ENCODE measurements at places on chromosomes 4 and X. TPM values are rescaled to one million over a fixed set of nuclear protein-coding genes. Genes with fewer than 3 reads are reported as not detected.

The PRDM8 gene
- total RNA-seq, result 0.35 TPM

The NLGN3 gene
- 0.60 TPM for total RNA-seq

The NLRP2B gene
- total RNA-seq, result not detected

The ARMCX1 gene
- 3.0 TPM for total RNA-seq

The ZRSR2 gene
- total RNA-seq, result 16.7 TPM

The CLIC2 gene
- 0.74 TPM for total RNA-seq

The CT45A2 gene
- not detected for total RNA-seq

The ZFP92 gene
- total RNA-seq, result 0.59 TPM

The CFAP99 gene
- total RNA-seq, result not detected

The CLGN gene
- total RNA-seq, result not detected

The IQCM gene
- total RNA-seq, result not detected

The ARR3 gene
- not detected for total RNA-seq

The PAGE4 gene
- not detected for total RNA-seq

The CCDC160 gene
- not detected for total RNA-seq

DNA sequence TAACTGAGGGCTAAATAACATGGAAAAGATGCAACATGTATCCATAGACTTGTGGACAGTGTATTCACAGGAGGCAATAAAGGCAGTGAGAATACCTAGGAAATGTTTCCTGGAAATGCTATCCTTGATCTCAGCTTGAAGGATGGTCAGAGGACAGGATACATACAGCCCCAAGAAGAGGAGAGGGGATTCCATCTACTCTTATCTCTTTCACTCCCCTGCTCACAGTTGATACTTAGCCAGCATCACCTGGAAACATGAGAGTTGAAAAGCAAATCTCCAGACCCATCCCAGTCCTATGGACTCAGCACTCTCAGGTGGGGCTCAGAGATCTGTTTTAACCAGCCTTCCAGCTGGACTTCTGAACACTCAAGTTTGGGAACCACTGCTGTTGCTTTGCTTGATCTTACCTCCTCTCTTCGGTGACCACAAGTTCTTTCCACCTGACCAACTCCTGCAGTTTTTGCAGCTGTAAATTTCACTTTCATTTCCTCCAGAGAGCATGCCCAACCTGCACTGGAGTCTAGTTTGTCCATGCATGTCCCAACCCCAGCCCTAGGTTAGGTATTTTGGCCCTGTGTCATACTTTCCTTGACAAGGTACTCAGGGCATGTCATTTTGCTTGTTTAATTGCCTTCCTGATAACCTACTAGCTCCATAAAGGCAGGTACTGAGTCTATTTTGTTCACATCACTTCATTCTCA, 10.4 kb downstream of the RELL1 start:
- no peak overlapping the region for H3K27ac ChIP-seq
- H3K4me1 ChIP-seq, result peaks cover 63% of the 10 kb centered on the region
- H3K36me3 ChIP-seq, result peaks cover 9% of the 10 kb centered on the region
- DNase-seq, result peak; percentile 18
- H3K4me3 ChIP-seq, result no peak overlapping the region
- no peaks in the 10 kb centered on the region for H3K27me3 ChIP-seq

GRCh38 chr4:10354746-10355145, 102.5 kb downstream of the ZNF518B start:
- no peaks in the 10 kb centered on the region for H3K36me3 ChIP-seq
- no peaks in the 10 kb centered on the region for H3K4me1 ChIP-seq
- no peak overlapping the region for H3K27ac ChIP-seq
- DNase-seq, result no peak

DNA sequence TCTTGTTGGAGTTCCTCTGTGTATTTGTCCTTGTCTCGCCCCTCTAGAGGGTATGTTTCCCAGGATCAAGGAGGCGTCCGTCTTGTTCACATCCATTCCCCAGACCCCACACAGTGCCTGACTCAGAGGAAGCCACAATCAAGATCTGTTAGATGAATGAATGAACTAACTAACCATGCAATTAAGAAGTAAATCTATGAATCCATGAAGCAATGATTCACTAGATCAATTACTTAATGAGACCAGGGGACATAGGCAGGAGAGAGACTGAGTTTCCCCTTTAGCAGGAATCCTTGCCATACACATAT, 11.9 kb downstream of the BLOC1S4 start:
- no peak overlapping the region for H3K4me3 ChIP-seq
- H3K27me3 ChIP-seq, result no peaks in the 10 kb centered on the region
- no peaks in the 10 kb centered on the region for H3K36me3 ChIP-seq
- DNase-seq, result no peak

GRCh38 chr4:139896091-139896604, 230.5 kb downstream of the MGST2 start:
- no peak for DNase-seq
- H3K4me3 ChIP-seq, result no peak overlapping the region
- no peak overlapping the region for H3K27ac ChIP-seq
- no peaks in the 10 kb centered on the region for H3K36me3 ChIP-seq
- no peaks in the 10 kb centered on the region for H3K27me3 ChIP-seq

- peaks cover 41% of the 10 kb centered on the region for H3K27me3 ChIP-seq
- no peak overlapping the region for H3K4me3 ChIP-seq
- H3K4me1 ChIP-seq, result peaks cover 6% of the 10 kb centered on the region
- H3K27ac ChIP-seq, result no peak overlapping the region
- DNase-seq, result no peak
- no peaks in the 10 kb centered on the region for H3K36me3 ChIP-seq
Measured at GRCh38 chr4:145390571-145390970, 91.1 kb upstream of the SMAD1 start.

GRCh38 chr4:184163813-184164212, 53.9 kb downstream of the ENPP6 start:
- H3K27ac ChIP-seq, result no peak overlapping the region
- no peaks in the 10 kb centered on the region for H3K36me3 ChIP-seq
- peaks cover 51% of the 10 kb centered on the region for H3K27me3 ChIP-seq
- H3K4me3 ChIP-seq, result no peak overlapping the region

DNA sequence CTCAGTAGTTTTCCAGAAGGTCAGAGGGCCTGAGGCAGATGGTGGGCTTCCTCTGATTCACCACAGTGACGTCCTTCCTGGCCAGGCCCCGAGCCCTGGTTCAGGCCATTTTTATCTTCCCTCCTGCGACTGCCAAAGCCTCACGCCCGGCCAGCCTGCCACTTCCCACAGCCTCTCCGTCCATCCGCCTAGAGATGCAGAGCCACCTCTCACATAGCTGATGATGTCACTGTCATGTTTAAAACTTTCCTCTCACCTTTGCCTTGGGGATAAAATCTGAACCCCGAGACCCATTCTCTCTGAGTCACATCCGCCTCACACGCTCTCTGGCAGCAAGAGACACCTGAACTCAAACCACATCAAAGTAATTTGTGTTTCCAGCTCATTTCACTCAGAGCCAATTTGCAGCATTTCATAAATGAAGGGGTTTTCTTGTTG, 175.3 kb downstream of the QDPR start:
- peak overlapping the region; percentile 22 for H3K4me3 ChIP-seq
- H3K27ac ChIP-seq, result peak overlapping the region; percentile 87
- H3K27me3 ChIP-seq, result no peaks in the 10 kb centered on the region
- peak; percentile 88 for DNase-seq

- H3K27me3 ChIP-seq, result peaks cover 61% of the 10 kb centered on the region
- DNase-seq, result peak; percentile 13
- peak within 1 kb of the TSS; percentile 41 for H3K4me3 ChIP-seq
- H3K36me3 ChIP-seq, result peaks cover 3% of the 10 kb centered on the region
- H3K27ac ChIP-seq, result no peak within 1 kb of the TSS
Measured at GRCh38 chr4:156971676-156972378, at the start of gene PDGFC. Gene PDGFC (minus strand): TSS chr4:156971799. CDS start chr4:156970903, 896 bp downstream.

GRCh38 chrX:67524950-67525691, 18.7 kb upstream of the AR start:
- H3K4me1 ChIP-seq, result no peaks in the 10 kb centered on the region
- no peak overlapping the region for H3K4me3 ChIP-seq
- H3K27me3 ChIP-seq, result no peaks in the 10 kb centered on the region

GRCh38 chr4:74682567-74683359, 111.6 kb downstream of the BTC start:
- H3K4me3 ChIP-seq, result no peak overlapping the region
- no peak for DNase-seq
- H3K4me1 ChIP-seq, result no peaks in the 10 kb centered on the region
- no peaks in the 10 kb centered on the region for H3K36me3 ChIP-seq
- H3K27ac ChIP-seq, result no peak overlapping the region
- H3K27me3 ChIP-seq, result peaks cover 20% of the 10 kb centered on the region

- H3K4me3 ChIP-seq, result no peak overlapping the region
- peaks cover 1% of the 10 kb centered on the region for H3K36me3 ChIP-seq
- H3K4me1 ChIP-seq, result peaks cover 6% of the 10 kb centered on the region
- H3K27me3 ChIP-seq, result peaks cover 4% of the 10 kb centered on the region
Measured at GRCh38 chr4:8538076-8538702, 42.0 kb upstream of the GPR78 start.

GRCh38 chr4:16760617-16761363, 137.7 kb downstream of the LDB2 start:
- DNase-seq, result no peak
- no peaks in the 10 kb centered on the region for H3K4me1 ChIP-seq
- no peak overlapping the region for H3K4me3 ChIP-seq
- no peaks in the 10 kb centered on the region for H3K27me3 ChIP-seq

GRCh38 chr4:99759346-99759984, 57.2 kb upstream of the DAPP1 start:
- no peak overlapping the region for H3K27ac ChIP-seq
- H3K36me3 ChIP-seq, result no peaks in the 10 kb centered on the region
- peaks cover 35% of the 10 kb centered on the region for H3K4me1 ChIP-seq
- H3K27me3 ChIP-seq, result peaks cover 22% of the 10 kb centered on the region

GRCh38 chrX:19904778-19905367, 17.5 kb upstream of the SH3KBP1 start:
- no peak overlapping the region for H3K27ac ChIP-seq
- no peaks in the 10 kb centered on the region for H3K27me3 ChIP-seq
- peaks cover 9% of the 10 kb centered on the region for H3K4me1 ChIP-seq
- H3K4me3 ChIP-seq, result no peak overlapping the region

- H3K27me3 ChIP-seq, result no peaks in the 10 kb centered on the region
- no peak overlapping the region for H3K4me3 ChIP-seq
- DNase-seq, result no peak
- H3K4me1 ChIP-seq, result no peaks in the 10 kb centered on the region
- H3K27ac ChIP-seq, result no peak overlapping the region
- H3K36me3 ChIP-seq, result no peaks in the 10 kb centered on the region
Measured at GRCh38 chr4:136643416-136643815, 888.9 kb downstream of the PCDH18 start.

- H3K27me3 ChIP-seq, result no peaks in the 10 kb centered on the region
- H3K4me1 ChIP-seq, result peaks cover 91% of the 10 kb centered on the region
- DNase-seq, result no peak
- peak overlapping the region; percentile 82 for H3K27ac ChIP-seq
- peaks cover 44% of the 10 kb centered on the region for H3K36me3 ChIP-seq
Measured at GRCh38 chrX:136674270-136674985, 26.5 kb downstream of the CD40LG start.

GRCh38 chrX:41664375-41664901, 24.3 kb upstream of the GPR34 start:
- DNase-seq, result peak; percentile 20
- H3K27ac ChIP-seq, result no peak overlapping the region
- H3K36me3 ChIP-seq, result peaks cover 13% of the 10 kb centered on the region
- H3K4me1 ChIP-seq, result peaks cover 36% of the 10 kb centered on the region

DNA sequence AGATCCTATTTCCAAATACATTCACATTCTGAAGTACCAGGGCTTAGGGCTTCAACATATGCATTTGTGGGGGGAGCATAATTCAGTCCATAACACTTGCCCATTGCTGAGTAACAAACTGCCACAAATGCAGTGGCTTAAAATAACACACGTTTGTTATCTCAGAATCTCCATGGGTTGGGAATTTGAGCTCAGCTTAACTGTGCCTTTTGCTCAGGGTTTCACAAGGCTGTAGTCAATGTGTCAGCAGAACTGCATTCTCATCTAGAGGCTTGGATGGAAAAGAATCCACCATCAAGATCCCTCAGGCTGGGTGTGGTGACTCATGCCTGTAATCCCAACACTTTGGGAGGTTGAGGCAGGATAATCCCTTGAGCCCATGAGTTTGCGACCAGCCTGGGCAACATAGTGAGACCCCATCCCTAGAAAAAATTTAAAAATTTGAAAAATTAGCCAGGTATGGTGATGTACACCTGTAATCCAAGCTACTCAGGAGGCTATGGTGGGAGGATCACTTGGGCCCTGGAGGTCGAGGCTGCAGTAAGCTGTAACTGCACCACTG, 25.8 kb upstream of the TBL1X start:
- DNase-seq, result no peak

DNA sequence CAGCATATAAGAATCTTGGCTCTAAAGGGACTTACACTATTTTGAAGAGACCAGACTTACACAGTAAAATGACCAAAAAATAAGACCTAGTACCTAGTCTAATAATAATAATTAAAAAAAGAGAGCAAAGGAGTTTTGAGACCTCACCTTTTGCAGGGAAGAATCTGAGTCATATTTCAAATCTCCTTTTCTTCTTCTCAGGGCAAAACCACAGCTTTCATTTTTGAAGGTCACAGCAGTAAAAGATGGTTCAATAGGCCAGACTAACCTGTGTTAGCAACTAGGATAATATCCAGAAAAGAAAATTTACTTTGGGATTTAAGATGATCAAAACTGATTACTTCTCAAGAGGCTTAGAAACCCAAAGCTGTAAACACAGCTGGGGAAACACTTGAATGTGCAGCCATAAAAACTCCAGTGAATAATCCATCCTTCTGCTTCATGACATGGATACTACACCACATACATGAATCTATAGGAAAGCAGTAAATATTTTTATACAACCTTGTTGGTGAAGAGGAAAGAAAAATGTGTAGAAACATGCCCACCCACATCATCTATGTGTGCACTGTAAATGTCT, 25.9 kb upstream of the LNX1 start:
- H3K27ac ChIP-seq, result no peak overlapping the region
- no peaks in the 10 kb centered on the region for H3K4me1 ChIP-seq

DNA sequence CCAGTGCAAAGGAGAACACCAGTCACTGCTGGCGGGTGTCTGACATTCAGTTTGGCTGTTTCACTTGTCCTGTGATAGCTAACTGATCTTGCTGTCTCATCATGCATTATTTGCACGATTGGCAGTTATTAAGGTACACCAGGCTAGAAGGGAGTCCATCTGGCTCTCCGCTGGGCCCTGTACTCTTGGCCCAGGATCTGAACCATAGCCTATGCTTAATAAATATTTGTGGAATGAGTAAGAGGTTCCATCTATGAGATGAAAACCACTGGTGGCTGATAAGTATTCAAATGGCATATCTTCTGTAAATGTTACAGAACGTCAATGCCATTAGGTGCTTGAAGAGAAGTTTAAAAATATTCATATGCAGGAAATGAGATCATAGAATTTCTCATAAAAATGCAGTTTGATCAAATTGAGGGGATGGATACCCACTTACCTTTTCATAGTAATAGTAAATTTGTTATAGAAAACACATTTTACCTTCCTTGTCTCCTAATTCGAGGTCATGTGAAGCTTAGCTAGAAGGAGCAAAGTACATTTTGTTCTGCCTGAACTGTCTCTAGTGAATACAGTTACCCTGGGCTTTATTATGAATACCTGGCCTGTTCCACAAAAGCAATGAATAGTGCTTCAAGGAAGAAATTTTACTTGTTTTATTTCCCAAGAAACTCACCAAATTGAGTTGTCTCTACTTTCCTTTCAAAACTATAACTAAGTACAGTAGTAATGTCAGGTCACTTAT, 213.5 kb downstream of the CBR4 start:
- no peak overlapping the region for H3K27ac ChIP-seq
- no peaks in the 10 kb centered on the region for H3K4me1 ChIP-seq
- H3K4me3 ChIP-seq, result no peak overlapping the region
- peaks cover 9% of the 10 kb centered on the region for H3K27me3 ChIP-seq
- H3K36me3 ChIP-seq, result no peaks in the 10 kb centered on the region

- no peaks in the 10 kb centered on the region for H3K36me3 ChIP-seq
- no peak overlapping the region for H3K4me3 ChIP-seq
- no peaks in the 10 kb centered on the region for H3K27me3 ChIP-seq
- H3K4me1 ChIP-seq, result no peaks in the 10 kb centered on the region
- H3K27ac ChIP-seq, result no peak overlapping the region
- no peak for DNase-seq
Measured at GRCh38 chr4:124409044-124409443, 303.5 kb downstream of the ANKRD50 start.
